ENCODE measurements at places on chromosomes 6 and 20.
A peak's percentile ranks its signal among the peaks of the same experiment; 100 is the strongest.

DNA sequence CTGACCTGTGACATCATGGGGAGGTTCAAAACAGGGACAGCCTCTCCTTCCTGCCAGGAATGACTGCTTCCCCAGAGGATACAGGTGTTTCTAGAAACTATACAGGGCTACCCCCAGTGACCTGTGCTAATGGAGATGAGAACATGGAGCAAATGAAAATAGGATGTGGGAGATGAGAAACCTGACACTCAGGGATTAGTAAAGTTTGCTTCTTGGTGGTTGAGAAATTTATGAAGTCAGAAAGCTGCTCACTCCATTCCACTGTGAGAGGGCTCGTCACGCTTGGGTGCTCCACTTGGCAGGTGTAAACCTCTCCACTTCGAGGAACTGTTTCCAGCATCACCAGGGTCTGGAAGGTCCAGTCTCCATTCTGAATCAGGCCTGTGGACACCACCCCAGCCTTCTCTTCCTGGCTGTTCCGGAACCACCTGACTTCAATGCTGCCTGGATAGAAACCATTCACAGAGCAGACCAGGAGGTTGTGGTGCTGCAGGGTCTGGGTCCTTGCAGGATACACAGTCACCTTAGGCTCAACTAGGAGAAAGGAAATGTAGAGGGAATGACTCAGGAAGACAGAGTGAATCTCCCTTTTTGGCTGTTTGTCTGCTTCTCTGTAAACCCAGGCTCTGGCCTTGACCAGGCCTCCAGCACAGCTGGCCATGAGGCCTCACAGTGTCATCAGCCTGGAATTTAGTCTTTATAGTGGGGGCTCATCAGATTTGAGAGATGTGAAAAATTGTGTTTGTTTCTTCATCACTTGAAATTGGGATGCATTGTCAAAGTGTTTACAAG, 10.8 kb downstream of the HLA-DRB5 start:
- DNase-seq = no peak

DNA sequence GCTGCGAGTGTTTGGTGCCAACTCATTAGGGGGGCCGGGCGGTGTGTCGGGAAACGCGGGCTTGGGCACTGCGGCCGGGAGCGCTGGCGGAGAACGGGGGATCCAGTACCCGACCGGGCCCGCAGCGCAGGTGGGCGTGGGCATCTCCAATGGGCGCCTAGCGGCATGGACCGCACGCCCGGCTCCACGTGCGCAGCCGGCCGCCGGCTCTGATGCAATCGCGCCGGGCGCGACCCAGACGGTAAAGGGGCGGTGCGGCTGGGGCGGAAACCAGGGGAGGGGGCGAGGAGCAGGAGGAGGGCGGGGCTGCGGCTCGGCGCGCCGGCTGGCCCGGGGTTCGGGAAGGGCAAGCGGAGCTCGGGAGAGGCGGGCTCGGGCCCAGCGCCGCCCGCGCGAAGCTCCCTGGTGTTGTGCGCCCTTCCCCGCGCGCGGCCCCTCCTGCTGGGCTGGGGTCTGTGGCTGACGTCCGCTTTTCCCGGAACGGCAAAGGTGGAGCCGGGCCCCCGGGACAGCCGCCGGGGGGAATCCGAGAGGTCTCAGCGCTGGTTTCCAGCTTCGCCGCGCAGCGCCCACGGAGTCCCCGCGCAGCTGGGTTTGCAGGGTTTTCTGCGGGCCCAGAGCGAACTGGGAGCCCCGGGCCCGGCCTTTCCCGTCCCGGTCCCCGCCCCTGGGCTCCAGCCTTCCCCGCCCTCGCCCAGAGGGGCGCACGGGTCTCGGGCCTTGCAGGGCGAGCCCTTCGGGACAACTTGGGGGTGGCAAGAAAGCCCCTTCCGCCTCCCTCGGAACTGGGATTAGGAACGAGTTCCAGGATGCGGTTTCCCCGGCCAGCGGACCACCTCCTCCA, 867 bp downstream of the MTHFD1L start:
- peak; percentile 76 for DNase-seq

DNA sequence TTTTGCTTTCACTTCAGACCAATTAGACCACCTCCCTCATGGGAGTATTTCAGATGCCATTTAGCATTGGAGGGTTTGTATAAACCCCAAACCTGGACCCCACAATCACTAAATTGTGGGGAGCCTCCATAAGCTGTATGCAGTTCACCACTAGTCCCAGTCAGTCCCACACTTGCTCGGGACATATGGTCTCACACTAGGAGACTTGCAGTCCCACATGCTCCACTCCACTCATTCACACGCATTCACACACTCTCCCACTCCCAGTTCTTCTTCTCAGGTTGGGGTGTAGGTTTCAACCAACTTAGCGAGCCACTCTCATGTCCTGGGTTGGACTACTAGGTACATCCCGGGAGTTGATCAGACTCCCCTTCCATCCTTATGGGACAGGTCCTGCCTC, 84.5 kb upstream of the GPR6 start:
- DNase-seq = no peak

DNA sequence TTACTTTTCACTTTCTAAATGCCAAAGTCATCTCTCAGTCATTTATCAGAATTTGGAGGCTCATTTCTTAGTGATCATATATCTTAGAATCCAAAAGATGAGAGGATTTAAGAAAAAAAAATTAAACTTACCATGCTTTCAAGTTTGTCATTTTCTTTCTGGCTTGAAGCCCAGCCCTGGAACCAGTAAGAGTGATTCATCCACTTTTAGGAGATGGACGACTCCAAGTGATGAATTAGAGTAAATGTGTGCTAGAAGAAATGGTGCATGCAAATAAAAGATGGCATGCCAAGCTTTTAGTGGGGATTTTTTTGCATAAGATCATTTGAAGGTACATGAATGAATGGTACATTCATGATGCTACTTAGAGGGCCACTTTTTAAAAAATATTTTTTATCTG, 20.1 kb downstream of the PLCB1 start:
- no peak for DNase-seq

DNA sequence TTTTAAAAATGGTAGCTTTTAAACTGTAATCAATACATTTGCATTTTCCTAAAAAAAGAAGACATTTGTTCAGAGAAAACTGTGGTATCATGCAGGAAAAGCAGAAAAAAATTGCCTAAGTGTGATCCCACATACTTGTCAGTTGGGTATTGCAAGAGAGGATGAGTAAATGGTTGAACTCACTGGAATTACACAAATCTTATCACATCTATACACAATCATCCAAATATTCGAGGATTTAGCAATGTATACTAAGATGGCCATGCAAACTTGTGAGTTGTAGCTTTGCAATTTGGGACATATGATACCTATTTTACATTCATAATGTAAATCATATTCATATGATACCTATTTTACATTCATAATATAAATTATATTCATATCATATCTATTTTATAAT, 58.2 kb upstream of the GJE1 start:
- no peak for DNase-seq

Data from NCI-H2171 treated with DMSO at 0.1 percent for 48 hours (cell line).